ENCODE measurements at places on chromosomes 5 and 9.

- DNase-seq = no peak
Observed at GRCh38 chr5:147360816-147361215, 126.0 kb downstream of the STK32A start.

DNA sequence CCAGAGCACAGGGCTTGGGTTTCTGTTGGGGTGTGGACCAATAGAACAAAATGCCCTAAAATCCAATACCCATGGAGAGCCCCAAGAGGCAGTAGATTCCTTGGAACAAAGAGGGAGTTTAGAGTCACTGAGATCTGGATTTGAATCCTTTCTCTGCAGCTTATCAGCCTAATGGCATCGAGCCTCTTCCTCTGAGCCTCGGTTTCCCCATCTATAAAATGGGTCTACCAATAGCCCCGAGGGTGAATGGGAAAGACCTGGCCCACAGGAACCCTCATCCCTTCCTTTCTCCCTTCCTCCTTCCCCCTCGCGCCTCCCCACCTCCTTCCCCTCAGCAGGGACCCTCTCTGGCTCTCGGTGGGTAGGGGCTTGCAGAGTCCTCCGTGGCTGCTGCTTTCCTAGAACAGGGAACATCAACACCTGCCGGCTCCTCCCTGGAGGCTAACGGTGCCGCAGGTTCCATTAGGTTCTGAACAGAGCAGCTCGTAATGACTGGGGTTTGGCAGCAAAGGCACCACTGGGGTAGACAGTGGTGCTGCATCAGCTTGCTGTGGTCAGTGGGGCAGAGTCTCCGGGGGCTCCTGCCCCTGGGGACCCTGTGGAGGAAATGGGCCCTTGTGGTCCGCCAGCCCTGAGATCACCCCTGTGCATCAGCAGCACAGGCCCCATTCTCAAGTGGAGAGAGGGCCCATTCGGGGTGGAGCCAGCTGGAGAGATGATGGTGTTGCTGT is 40.3 kb downstream of the NEK6 start:
- no peak for DNase-seq

GRCh38 chr9:133114886-133115603 is 6.0 kb downstream of the RALGDS start:
- DNase-seq = no peak

- DNase-seq = no peak
Observed at GRCh38 chr5:81698813-81699212, 52.1 kb downstream of the SSBP2 start.

- DNase-seq = no peak
Observed at GRCh38 chr5:55218967-55219366, 8.1 kb downstream of the MCIDAS start.

- DNase-seq = no peak
Observed at GRCh38 chr9:80649496-80649895, 1039.9 kb downstream of the TLE1 start.

DNA sequence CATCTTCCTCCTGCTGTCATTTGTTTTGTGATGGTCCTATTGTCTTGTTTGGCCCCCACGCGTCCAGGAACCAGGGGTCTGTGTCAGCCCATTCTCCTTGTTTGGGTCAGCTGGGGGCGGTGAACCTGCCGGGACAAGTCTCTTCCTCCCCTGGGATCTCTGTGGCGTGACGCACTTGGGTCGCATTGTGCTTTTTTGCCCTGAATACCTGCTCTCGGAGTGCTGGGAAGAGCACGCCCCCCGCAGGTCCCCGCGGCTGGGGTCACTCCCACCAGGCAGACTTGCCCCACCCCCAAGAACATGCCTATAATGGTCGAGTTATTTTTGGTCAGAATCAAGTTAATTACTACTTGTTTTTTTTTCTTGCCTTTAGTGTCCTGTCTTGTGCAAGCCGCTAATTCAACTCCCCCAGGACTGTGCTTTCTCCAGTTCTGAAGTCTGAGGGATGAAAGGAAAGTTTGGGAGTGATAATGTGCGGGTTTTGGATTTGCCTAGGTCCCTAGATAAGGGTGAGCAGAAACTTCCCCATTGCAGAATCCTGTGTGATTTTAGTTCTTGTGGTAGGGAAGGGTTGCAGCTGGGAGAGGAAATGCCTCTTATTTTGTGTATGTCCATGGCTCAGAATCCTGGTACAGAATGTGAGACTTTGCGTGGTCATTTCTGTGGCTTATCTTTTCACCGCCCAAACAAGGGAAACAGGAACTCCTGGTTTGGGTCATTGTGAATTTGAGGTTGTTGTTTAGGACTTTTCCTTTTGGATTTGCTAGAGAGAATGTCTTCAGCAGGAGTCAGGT is 789 bp downstream of the ACER2 start:
- DNase-seq = no peak

DNA sequence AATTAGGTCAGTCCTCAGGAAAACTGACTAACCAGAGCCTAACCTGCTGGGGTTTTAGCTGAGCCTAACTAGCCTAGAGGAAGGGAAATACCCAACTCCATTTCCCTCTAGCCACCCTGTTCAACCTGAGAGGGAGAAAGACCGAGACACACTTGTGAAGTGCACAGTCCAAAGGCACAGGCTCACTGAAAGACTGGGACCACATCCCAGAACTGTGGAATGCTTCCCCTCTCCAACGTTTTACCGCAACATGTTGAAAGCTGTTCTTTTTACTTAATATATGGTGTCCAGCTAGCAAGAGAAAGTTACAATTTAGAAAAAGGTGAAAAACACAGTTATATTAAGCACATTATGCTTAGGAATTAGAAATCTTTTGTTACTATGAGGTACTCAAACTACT is 76.8 kb upstream of the SIMC1 start:
- DNase-seq = no peak

DNA sequence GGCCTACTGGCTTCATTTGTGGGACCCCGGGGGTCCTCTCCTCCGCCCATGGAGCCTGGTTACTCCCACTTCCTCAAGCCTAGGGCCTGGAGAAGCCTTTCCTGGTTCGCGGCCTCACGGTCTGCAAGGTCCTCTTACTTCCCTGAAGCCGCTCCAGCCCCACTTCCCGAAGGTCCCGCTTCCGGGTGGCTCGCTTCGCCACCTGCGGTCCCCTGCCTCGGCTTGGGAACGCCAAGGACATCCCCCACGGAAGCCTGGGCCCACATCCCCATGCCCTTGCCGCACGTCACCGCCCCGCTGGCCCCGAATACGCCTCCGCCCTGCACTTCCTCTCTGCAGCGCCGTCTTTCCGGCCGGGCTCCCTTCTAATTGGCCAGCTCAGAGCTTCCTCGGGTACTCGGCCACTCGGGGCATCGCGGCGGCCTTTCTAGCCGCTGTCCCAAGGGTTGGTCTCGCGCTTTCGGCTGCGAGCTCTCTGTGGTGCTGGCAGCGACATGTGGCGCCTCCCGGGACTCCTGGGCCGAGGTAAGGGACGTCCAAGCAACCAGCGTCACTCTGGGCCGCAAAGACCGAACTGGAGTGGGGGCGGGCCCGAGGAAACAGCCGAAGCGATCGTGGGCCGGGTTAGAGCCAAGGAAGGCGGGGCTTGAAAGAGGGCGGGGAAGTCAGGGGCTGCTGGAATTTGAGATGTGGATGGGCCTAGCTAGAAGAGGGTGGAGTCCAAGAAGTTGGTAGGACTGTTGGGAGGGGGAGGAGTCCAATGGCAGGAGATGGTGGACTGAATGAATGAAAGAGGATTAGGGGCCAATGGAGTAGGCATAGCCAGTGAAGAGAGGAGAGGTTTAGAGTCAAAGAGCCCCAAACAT is at the start of gene DELE1:
Gene DELE1, plus strand, starts transcription at position 424 of the 866 bp plus-strand sequence. Its CDS starts 71 bp downstream, at position 495.
- peak; percentile 95 for DNase-seq

GRCh38 chr9:5466766-5467165 is 16.4 kb downstream of the CD274 start:
- no peak for DNase-seq

GRCh38 chr5:98755406-98755805 is 18.1 kb upstream of the RGMB start:
- DNase-seq = no peak

DNA sequence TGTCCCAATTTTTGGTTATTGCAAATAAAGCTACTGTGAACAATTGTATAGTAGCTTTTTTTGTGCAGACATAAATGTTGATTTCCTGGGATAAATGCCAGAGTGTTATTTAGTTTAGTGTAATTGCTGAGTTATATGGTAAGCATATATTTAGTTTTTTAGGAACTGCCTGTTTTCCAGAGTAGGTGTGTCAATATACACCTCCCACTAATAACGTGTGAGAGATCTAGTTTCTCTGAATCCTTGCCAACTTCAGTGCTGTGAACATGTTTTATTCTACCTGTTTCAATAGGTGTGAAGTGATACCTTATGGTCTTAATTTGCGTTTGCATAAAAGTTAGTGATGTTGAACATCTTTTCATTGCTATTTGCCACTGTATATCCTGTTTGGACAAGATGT is 9.1 kb upstream of the OR2S2 start:
- DNase-seq = no peak

DNA sequence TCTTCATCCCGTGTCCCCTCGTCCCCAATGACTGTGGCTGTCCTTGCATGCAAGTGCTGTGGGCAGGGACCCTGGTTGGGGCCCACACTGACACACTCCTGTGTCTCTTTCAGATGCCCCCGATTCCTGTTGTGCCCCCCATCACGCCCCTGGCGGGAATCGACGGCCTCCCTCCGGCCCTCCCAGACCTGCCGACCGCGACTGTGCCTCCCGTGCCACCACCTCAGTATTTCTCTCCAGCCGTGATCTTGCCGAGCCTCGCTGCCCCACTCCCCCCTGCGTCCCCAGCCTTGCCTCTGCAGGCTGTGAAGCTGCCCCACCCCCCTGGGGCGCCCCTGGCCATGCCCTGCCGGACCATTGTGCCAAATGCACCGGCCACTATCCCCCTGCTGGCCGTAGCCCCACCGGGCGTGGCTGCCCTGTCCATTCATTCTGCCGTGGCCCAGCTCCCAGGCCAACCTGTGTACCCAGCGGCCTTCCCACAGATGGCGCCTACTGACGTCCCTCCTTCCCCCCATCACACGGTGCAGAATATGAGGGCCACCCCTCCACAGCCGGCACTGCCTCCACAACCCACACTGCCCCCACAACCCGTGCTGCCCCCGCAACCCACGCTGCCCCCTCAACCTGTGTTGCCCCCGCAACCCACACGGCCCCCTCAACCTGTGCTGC is 75.0 kb downstream of the WNK2 start:
- DNase-seq = no peak

DNA sequence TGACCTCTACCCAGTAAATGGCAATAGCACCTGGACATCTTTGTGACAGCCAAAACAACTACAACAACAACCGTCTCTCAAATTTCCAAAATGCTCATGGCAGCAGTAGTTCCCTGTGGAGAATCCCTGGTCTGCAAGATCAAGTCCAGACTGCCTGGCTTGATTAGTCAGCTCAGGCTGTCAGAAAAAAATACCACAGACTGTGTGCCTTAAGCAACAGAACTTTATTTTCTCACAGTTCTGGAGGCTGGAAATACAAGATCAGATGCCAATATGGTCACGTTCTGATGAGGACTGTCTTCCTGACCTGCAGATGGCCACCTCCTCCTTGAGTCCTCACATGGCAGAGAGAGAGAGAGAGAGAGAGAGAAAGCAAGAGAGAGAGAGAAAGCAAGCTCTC is 52.3 kb upstream of the MOCS2 start:
- no peak for DNase-seq

DNA sequence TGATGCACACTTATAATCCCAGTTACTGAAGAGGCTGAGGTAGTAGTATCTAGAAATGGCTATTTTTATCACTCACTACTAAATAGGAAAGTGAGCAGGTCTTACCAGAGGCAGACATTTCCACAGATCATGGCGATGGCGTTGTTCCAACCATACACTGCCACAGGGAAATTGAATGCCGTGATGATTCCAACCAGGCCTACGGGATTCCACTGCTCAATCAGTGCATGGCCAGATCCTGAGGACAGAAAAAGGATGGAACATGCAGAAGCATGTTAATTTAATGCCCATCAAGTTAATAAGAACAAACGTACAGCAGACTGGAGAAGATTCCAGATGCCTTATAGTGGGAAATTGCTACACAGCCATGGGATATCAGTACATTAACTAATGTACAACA is 18.0 kb downstream of the ALDH7A1 start:
- DNase-seq = no peak
